ENCODE measurements at places on chromosomes 13 and 19.

GRCh38 chr13:110326263-110326904 lies 19.3 kb downstream of the COL4A2 start:
- no peak for DNase-seq

DNA sequence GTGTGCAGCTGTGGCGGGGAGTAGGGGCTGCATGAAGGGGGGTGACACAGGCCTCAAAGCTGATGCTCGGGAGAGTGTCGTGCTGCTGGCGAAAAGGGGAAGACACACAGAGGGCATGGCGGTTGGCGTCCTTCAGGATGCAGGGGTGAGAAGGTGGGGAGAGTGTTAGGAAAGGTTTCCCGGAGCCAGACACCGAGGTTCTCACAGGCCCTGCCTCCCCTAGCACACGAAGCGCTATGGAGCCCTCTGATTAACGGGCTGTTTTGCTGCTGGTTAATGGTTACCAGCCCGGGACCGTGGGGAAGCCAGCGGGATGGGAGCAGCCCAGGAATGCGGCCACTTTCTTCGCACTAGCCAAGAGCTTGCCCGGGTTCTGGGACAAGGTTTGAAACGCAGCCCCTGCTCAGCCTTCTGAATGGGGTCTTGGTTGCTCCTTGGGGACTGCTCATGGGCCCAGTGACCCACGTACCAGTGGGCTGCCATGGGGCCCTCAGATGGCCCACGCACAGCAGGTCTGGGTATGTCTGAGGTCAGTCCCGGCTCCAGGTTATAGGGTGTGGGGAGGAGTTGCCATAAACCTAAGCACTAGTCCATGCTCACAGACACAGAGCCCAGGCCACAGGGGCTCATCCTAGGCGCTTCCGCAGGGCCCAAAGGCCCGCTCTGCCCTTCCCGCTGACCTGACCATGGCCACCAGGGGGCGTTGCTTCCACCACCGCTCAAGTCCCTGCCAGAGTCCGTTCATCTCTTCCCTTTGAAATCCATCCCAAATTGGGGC lies 31.3 kb upstream of the ISYNA1 start:
- peak; percentile 69 for DNase-seq

DNA sequence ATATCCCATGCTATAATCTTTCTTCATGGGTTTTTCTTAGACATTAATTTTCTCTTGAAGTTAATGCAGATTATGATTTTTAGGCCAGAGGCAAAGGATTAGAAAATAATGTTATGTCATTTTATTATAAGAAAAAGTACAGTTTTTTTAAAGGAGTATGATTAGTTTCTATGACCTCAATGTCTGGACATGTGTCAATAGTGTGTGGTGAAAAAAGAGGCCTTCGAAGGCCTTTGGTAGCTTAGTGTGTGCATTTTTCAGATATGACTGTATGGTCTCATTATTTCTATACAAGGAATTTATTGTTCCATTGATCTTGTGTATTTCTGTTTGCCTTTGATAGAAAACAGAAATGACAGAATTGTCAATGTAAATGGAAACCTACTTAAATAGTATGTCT lies 195.6 kb downstream of the GPC5 start:
- DNase-seq = no peak

DNA sequence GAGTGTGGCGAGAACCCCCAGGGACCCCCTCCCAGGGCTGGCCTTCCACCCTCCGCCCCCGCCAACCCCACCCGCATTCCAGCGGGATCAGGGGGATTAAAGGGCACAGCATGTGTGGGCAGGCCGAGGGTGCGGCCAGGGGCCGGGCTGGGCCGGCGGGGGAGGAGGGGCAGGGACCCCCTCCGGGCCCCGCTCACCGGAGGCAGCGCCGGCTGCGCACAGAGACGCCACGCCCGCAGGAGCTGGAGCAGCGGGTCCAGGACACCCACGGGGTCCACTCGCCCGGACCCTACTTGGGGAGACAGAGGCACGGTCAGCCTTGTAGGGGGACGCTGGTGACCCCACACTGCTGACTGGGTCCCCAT lies 2.4 kb downstream of the ADAMTSL5 start:
- DNase-seq = no peak

GRCh38 chr13:93199856-93200255 lies 26.8 kb upstream of the GPC6 start:
- no peak for DNase-seq

GRCh38 chr13:43150369-43151207 lies 127.2 kb downstream of the DNAJC15 start:
- no peak for DNase-seq

GRCh38 chr13:41919031-41919740 lies 41.7 kb downstream of the VWA8 start:
- DNase-seq = no peak

DNA sequence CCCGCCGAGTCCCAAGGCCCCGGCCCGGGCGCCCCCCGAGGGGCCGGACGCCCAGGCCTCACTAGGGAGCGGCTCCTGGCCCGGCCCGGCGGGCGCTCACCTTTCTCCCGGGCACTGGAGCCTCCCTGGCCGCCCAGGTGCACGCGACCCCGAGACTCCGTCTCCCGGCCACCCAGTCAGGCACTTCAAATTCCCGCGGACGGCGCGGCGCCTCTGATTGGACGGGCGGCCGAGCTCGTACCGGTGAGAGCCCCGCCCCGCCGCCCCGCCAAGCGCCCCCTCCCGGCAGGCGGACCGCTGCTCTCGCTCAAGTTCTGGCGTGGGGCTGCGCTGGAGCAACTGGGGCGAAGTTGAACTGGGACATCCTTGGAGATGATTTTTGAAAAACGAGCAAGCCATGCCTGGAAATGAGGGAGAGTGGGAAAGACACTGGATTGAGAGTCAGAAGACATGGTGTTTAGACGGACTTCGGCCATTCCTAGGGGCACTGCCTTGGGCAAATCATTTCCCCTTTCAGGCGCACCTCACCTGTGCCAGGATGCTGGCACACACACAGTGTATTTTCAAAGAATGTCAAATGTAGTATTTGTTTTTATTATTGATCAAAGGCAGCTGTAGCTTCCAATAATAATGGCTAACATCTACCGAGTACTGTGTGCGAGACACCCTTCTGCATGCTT lies 485.3 kb downstream of the UQCRFS1 start:
- no peak for DNase-seq

GRCh38 chr13:33686772-33687480 lies 131.0 kb upstream of the RFC3 start:
- no peak for DNase-seq

DNA sequence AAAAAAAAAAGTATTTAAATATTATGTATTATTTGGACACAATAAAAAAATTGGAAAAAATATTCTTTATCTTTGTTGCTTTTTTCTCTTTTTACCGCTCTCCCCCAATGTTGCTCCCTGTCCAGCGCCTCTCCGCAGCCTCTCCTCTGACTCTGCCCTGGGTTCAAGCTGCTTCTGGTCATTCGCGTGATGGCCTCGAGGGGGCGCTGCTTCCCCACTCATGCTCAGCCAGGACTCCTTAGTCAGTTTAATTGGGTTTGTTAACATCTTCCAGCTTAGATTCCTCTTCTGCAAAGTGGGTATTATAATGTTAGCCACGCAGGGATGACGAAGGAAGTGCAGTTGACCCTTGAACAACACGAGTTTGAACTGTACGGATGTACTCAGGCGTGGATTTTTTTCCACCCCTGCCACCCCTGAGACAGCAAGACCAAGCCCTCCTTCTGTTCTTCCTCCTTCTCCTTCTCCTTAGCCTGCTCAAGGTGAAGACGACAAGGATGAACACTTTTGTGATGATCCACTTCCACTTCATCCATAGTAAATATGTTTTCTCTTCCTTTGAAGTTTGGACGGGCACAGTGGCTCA lies 4.9 kb upstream of the NWD1 start:
- DNase-seq = peak; percentile 34

GRCh38 chr19:34556488-34556887 lies 74.9 kb downstream of the WTIP start:
- DNase-seq = no peak

- no peak for DNase-seq
Measured at GRCh38 chr19:38905620-38906019, 5.9 kb downstream of the NFKBIB start.

DNA sequence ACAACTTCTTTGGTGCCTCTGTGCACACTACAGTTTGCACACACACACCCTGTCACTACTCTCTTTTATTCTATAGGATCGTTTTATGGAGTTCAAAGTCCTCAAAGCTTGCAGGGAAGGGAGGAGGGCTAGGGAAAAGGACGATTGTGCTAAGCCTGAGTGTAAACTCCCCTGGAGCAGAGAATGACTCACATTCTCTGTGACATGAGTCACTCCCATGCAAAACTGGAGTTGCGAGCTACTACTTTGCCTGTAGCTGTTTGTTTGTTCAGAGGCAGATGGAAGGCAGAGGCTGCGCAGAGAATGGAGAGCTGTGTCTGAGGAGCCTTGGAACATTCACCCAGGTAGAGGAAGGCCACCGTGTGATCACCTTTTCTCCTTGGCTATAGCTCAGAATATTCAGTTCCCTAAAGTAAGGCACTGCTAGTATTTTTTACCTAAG lies 80.5 kb upstream of the MBNL2 start:
- DNase-seq = no peak

DNA sequence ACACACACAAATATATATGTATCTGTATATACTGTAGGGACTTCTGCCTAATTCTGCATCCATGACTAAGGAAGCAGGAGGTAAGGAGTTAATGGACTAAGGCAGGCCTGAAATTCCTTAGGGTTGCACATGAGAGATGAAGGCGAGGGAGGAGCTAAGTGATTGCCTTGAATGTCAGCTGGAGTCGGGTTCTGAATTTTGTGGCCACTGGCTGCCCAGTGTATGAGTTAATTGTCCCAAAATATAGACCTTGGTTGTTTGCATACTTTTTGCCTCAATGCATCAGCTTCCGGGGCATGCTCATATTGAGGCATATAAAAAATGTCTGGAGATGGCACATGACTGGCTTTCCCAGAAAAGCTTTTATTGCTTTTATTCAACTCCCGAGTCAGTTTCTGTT lies 245.5 kb downstream of the TDRD3 start:
- no peak for DNase-seq

Data from GM12892 (cell line).